ENCODE measurements at places on chromosomes 5 and 9. TPM values are rescaled to one million over a fixed set of nuclear protein-coding genes. Genes with fewer than 3 reads are reported as not detected.

DNA sequence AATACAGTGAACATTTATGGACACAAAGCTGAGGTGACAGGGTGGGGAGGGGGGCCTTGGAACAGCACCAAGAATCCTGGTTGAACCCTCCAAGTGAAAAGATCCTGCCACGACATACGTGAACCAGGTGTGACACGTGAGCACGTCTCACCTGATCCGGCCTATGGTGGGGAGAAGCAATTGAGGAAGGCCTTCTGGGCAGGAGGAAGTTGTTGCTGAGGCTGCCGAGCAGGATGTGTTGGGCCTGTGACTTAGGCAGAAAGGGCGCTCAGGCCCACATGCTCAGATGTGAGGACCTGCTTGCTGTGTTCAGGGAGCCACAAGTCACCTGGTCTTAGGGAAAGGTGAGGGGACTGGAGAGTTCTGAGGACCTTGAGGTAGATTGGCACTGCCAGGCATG, 2.5 kb upstream of the MAPK9 start:
- peaks cover 1% of the 10 kb centered on the region for H3K36me3 ChIP-seq
- no peak for DNase-seq
- peak overlapping the region; percentile 7 for H3K4me3 ChIP-seq
- H3K27ac ChIP-seq: peak overlapping the region; percentile 79
- no peaks in the 10 kb centered on the region for H3K27me3 ChIP-seq
- H3K4me1 ChIP-seq: peaks cover 33% of the 10 kb centered on the region

- peak overlapping the region; percentile 74 for H3K4me3 ChIP-seq
- DNase-seq: no peak
- H3K4me1 ChIP-seq: peaks cover 20% of the 10 kb centered on the region
- H3K27me3 ChIP-seq: peaks cover 21% of the 10 kb centered on the region
- peak overlapping the region; percentile 24 for H3K27ac ChIP-seq
These were observed 1.4 kb downstream of the NRARP start for GRCh38 chr9:137300567-137301080.

DNA sequence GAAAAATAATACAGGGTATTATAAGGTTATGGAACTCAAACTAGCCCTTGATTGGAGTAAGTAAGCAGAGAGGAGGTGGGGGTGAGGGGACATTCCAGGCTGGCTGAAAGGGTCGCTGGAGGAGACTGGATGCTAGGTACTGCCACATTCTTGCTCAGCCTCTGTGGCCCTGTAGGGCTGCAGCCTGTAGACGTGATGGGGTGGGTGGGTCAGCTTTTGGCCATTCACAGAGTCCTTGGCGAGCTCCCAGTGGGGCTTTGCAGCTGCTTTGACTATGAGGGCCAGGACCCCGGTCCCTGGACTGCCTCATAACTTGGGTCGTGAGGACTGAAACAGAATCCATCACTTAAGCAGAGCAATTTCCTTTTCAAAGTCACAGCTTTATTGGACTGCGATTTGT, 4.2 kb upstream of the GDNF start:
- H3K4me1 ChIP-seq: peaks cover 6% of the 10 kb centered on the region
- H3K27me3 ChIP-seq: peaks cover 41% of the 10 kb centered on the region
- H3K4me3 ChIP-seq: no peak overlapping the region
- DNase-seq: no peak
- H3K36me3 ChIP-seq: no peaks in the 10 kb centered on the region
- no peak overlapping the region for H3K27ac ChIP-seq

DNA sequence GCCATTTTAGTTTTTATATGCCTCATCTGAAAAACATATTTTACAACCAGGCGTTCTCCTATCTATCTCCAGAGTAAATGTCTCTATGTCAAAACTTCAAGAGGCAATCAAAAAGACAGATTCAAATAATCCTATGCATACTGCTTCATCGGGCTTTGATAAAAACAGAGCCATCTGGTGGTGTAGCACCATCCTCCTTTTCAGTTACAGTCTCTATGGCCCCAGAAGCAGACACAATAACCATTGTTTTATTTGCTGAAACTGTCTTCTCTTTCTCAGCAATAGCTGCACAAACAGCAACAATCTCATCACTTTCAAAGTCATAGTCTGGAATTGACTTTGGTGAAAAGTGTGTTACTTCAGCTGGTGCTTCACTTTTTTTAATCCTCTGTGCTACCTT, 36.3 kb downstream of the PTGER4 start:
- DNase-seq: no peak
- no peak overlapping the region for H3K4me3 ChIP-seq
- H3K27me3 ChIP-seq: no peaks in the 10 kb centered on the region
- H3K4me1 ChIP-seq: peaks cover 5% of the 10 kb centered on the region
- no peak overlapping the region for H3K27ac ChIP-seq
- peaks cover 46% of the 10 kb centered on the region for H3K36me3 ChIP-seq

DNA sequence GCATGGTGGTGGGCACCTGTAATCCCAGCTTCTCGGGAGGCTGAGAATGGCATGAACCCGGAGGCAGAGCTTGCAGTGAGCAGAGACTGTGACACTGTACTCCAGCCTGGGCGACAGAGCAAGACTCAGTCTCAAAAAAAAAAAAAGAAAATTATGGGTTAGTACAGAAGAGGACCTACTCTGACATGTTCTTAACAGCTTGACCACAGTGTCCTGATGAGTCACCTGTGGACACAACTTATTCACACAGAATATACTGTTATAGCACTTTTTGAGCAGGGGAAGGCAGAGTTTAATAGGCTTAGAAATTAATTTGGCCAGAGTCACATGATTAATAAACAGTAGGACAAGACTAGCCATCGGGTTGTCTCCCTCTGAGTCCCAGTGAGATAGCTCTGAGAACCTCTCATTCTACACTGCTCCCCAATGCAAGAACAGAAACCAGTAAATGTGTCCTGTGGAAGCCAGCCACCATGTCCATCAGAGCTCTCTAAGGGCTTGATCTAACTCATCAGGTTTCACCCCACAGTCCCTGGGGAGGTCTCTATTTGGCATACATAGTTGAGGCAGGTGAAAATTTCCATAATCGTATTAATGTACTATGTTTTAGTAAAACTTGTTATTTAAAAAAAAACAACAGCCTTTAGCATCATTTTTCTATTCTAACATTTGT, 1077.9 kb upstream of the C9orf72 start:
- no peak overlapping the region for H3K4me3 ChIP-seq
- no peaks in the 10 kb centered on the region for H3K36me3 ChIP-seq
- no peaks in the 10 kb centered on the region for H3K27me3 ChIP-seq
- DNase-seq: no peak

GRCh38 chr5:175471628-175472027, 6.7 kb upstream of the SFXN1 start:
- peaks cover 19% of the 10 kb centered on the region for H3K27me3 ChIP-seq
- H3K4me3 ChIP-seq: no peak overlapping the region
- DNase-seq: no peak
- H3K4me1 ChIP-seq: no peaks in the 10 kb centered on the region
- no peak overlapping the region for H3K27ac ChIP-seq

- H3K27me3 ChIP-seq: no peaks in the 10 kb centered on the region
- no peaks in the 10 kb centered on the region for H3K36me3 ChIP-seq
- peak overlapping the region; percentile 94 for H3K27ac ChIP-seq
- H3K4me3 ChIP-seq: peak overlapping the region; percentile 38
- no peak for DNase-seq
These were observed 188.6 kb upstream of the ZNF608 start for GRCh38 chr5:124935065-124935464.

DNA sequence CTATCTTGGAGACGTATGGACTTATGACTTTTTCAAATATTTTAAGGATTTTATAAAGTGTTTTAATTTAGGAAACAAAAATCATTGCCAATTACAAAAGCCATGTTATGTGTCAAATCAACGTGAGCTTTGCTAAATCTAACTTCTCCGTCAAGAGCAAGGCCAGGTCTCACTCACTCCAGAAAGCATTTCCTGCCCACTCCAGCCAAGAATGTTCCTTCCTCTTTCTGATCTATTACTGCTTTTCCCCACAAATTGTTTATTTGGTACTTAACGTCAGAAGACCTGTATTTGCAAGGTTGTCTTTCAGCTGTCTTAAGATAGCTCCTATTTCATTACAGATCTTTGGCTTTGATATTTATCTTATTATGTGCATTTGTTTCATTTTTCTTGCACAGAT, 193.5 kb upstream of the HAPLN1 start:
- no peak for DNase-seq
- no peaks in the 10 kb centered on the region for H3K27me3 ChIP-seq
- H3K4me3 ChIP-seq: no peak overlapping the region

Gene CDC26
- 30.4 TPM for total RNA-seq

Gene PRSS3
- not detected for total RNA-seq

Gene ZBED3
- 3.5 TPM for total RNA-seq

Gene BNC2
- not detected for total RNA-seq

Gene EQTN
- total RNA-seq: not detected

Gene BAAT
- total RNA-seq: not detected

Data from activated B cell treated with CpG ODN at 0.5 μM for 24 hours (primary cell).